ENCODE measurements at places on chromosomes 3 and 15.

DNA sequence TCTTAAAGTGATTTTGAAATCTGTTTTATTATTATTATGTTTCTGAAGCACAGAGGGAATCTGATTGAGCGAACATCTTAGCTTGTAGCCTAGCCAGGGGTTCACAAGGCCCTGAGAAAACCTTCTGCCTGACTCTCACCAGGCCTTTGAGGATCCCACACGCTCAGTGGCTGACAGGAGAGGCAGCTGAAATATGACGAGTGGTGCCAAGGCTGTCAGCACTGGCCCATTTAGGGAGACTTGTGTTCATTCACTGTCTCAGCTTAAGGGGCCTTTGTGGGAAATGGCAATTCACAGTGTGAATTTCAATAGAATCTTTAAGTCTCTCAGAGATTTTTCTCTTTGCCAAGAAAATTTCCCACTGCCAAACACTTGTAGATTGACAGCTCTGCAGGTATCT lies 770.9 kb downstream of the TUSC7 start:
- DNase-seq, result no peak

DNA sequence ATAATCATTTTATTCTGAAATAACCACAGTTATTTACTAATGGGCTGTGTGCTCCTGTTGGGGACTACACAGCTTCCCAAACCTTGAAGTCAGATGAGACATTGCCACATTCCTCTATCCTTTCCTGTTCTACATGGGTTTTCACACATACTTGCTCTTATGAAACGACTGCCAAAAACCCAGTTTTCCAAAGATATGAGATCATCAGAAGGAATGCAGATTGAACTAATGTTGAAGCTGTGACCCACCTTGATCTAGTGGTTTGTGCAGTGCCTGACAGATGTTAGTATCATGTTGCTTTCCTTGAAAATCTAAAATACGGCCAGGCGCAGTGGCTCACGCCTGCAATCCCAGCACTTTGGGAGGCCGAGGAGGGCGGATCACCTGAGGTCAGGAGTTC lies 144.6 kb downstream of the VGLL4 start:
- no peak for DNase-seq

DNA sequence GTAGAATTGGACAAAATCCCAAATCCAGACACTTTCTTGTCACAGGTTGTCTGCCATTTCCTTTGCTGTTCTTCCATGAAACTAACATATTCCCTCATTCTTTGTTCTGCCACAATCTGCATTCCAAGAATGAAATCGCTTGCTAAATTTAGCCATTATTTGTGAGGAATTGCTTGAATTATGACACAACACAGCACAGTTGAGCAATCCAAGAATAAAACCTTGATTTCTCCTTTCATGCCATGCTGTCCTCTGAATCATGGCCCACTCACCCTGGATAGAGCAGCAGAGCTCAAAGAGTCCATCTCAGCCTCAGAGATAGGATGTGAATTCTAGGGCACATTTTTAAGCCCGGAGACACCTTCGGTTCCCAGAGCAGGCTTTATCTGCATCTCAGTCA lies 35.2 kb upstream of the GREM1 start:
- peak; percentile 62 for DNase-seq

- DNase-seq, result no peak
Observed at GRCh38 chr3:14871456-14872200, 52.9 kb downstream of the FGD5 start.

DNA sequence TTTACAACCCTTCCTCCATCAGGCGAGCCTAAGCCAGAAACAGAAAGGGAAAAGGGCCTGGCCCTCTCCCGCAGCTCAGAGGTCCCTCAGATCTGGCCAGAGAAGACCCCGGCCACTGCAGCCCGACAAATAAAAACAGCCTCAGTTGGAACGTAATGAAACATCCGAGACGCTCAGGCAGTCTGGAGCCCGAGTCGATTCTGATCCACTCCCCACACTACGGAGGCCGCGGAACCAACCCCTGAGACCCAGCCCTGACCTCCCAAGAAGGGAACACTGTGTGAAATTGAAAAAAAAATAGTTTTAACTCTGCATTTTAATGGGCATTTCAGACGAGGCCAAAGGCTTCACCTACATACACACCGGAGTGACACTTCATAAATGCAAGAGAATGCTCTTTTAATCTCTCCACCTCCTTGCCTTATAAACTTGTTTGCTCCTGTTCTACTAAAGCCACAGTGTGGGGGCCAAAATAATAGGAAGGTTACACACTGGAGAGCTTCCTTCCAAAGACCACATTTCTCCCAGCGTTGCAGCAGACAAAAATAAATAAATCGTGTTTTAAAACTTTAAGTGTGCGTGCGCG lies 3.7 kb downstream of the MEIS2 start:
- no peak for DNase-seq

DNA sequence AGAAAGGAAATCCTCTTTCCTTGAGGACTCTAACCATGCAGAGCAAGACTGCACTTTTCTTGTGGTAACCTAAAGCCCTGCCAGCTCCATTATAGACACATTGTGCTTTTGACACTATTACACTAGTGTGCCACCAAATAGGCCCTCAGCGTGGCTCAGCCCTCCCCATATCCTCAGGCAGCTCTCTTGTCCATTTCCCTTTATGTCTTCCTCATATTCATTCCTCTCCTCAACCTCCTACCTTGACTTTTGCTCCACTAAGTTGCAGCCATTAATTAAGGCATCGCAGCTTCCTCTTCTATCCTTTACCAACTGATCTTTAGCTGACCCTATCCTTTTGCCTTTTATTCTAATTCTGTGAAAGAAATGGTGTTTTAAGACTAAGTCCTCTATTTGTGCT lies 3.7 kb downstream of the ATG7 start:
- no peak for DNase-seq

DNA sequence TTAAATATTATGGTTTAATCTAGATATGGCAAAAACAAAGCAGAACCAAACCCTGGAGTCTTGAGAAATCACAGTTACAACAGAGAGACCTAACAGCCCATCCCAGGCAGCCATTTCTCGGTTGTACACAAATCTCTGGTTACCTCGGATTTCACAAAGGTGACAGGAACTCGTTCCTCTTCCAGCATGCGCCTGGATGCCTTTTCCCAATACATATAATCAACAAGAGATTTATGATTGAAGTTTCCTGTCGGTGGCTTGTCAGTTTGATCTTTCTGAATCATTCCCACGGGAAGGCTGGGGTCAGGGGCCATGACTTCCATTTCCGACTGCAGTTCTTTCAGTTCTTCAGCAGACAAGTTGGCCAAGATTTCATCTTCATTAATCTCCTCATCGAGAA lies 445 bp downstream of the LMOD3 start:
- no peak for DNase-seq

DNA sequence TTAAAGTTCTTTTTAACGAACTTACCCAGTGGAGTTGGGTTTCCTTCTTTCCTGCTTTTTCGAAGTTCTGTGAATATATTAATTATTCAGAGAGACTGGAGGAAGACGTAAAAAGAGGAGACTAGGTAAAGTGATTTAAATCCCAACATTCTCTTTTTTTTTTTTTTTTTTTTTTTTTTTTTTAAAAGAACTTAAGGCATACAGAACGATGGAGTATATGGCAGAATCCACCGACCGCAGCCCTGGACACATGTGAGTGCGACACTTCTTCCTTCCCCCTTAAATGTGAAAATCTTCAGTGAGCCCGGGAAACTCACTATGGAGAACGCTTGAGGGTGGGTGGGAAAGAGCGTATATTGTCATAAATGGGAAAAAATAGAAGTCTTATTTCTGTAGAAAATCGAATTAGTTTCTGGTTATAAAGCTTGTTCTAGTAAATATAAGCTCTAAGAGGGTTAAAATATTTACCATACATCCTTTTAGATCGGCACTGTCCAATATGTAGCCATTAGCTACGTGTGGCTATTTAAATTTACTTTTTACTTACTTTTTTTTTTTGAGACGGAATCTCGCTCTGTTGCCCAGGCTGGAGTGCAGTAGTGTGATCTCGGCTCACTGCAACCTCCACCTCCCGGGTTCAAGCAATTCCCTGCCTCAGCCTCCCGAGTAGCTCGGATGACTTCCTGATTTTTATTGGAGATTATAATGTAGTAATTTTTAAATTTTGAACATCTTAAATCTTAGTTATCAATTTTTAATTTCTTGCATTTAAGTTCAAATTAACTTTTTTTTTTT lies 892 bp downstream of the NMD3 start:
- peak; percentile 26 for DNase-seq

- DNase-seq, result no peak
Observed at GRCh38 chr15:39195961-39196486, 384.9 kb upstream of the THBS1 start.

DNA sequence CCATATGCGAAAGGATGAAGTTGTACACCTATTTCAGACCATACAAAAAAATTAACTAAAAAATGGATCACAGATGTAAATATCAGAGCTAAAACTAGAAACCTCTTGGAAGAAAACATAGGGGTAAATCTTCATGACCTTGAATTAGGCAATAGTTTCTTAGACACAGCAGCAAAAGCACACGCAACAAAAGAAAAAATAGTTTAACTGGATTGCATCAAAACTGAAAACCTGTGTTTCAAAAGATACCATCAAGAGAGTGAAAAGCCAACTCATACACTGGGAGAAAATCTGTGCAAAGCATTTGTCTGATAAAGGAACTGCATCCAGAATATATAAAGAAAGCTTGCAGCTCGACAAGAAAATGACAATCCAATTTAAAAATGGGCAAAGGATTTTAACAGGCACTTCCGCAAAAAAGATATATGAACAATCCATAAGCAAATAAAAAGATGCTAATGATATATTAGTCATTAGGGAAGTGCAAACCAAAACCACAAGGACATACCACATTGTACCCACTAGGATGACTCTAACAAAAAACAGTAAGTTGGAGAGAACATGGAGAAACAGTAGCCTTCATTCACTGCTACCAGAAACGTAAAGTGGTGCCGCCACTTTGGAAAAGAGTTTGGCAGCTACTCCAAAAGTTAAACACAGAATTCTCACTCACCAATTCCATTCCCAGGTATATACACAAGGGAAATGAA lies 263.1 kb downstream of the ADAMTS17 start:
- DNase-seq, result no peak

DNA sequence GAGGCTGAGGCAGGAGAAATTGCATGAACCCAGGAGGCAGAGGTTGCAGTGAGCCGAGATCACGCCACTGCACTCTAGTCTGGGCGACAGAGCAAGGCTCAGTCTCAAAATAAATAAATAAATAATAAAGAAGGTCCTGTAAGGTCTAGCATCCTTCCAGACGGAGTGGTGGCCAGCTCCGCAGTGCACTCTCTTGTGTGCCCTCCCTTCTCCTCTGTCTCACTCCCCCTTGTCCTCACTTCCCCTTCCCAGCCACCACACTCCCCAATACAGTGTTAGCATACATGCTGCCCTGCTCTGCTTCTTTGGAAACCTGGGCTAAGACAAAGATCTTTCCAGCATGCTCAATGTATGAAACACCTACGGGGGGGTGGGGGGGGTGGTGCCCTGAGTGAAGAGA lies 3.4 kb upstream of the CLN6 start:
- DNase-seq, result no peak

DNA sequence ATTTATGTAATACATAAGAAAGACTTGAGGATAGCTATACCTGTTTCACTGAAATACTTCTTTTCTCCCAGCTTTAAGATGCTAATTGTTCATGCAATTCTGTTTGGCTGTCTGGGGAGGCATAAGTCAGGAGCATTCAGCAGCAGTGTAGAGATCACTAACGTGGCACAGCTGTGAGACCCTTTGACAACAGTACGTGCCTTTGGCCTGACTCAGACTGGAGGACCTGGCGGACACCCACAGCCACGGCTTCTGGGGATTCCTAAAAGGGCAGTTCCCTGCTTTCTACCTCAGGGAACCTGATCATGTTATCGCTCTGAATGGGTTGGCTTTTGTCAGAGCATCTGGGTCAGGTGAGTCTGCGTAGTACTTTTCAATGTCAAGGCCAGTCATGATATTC lies 295.0 kb upstream of the ICE2 start:
- no peak for DNase-seq

GRCh38 chr15:62779899-62780298 lies 262.6 kb upstream of the TPM1 start:
- DNase-seq, result no peak

DNA sequence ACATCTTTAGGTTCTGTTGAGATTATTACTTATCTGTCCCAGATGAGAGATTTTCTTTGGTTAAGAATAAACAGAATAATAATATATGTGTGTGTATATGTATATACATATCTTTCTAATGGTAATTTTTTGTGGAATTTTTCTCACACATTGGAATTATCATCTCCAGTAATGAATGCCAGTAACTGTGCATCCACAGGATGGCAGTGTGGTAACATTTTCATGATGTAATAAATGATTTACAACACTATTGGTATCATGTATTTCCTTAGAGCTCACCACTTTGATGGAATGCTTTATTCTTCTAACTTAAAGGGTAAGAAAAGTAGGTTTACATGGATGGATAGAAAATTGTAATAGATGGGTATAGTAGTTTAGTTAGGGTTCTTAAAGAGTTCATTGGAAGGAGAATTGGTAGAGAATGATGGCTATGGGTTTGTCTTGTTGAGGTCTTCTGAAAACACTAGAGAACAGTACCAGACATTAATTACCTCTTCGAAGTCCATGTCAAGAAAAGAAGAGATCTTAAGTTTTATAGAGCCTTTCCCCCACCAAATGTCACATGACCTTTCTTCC lies 78.1 kb downstream of the STT3B start:
- DNase-seq, result peak; percentile 45

DNA sequence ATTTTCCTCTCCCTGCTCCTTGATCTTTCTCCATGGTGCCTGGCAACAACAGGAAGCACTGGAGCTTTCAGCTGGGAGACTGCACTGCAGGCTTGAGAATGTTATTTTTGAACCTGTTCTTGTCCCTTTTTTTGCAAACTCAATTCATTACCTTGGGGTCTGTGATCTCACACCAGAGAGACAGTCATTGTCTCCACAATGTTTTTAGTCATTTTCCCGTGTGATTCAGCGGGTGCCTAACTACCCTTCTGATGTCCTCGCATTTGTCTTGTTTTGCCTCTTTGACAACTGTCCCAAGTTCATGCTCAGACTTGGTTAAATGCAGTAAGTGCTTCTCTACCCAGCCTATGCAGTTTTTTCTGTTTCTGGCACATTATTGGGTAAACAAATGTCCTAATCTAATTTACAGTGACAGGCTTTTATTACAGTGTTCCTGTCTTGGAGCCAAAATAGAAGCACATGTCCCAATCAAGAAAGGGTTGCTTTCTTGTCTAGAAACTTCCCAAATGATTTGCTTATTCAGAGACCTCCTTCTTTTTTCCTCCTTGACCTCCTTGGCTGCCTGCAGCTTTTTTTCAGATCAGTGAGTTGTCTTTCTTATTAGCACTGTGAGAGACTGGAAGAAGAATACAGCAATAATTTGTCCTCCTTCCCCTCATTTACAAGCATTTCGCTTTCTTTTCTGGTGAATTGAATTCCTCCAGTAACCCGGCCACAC lies 162.4 kb downstream of the NSUN3 start:
- DNase-seq, result no peak

- no peak for DNase-seq
Observed at GRCh38 chr3:7385635-7386034, 524.7 kb downstream of the GRM7 start.

- DNase-seq, result no peak
Observed at GRCh38 chr15:87145696-87146095, 1066.0 kb downstream of the AGBL1 start.

All from adrenal gland (tissue), 19 donors.